GM18507 (cell line): ENCODE measurements at places on chromosomes 1 and 21.

GRCh38 chr1:44780583-44781121 lies 5.3 kb downstream of the RPS8 start:
- DNase-seq, result no peak

DNA sequence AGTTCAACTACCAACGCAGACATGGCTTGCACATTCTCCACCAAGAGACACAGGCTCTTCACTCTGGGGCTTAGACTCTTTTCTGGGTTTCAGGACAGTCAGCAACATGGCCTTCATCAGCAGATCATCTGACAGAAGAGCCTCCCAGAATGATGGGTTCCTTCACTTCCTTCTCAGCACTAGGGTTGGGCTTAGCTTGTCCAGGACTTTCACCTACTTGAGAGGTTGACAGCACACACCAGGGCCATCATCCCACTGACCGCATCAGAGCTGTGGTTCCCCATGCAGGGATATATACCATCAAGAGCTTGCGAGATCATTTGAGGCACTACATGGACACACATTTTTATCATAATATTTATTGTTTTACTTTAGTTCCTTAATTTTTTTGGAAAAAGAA lies 10.4 kb upstream of the NCF2 start:
- DNase-seq, result no peak

- DNase-seq, result peak; percentile 9
These were observed 51.0 kb downstream of the KIAA0319L start for GRCh38 chr1:35505911-35506798.

- no peak for DNase-seq
These were observed 9.5 kb downstream of the ZBTB7B start for GRCh38 chr1:155012026-155012546.

DNA sequence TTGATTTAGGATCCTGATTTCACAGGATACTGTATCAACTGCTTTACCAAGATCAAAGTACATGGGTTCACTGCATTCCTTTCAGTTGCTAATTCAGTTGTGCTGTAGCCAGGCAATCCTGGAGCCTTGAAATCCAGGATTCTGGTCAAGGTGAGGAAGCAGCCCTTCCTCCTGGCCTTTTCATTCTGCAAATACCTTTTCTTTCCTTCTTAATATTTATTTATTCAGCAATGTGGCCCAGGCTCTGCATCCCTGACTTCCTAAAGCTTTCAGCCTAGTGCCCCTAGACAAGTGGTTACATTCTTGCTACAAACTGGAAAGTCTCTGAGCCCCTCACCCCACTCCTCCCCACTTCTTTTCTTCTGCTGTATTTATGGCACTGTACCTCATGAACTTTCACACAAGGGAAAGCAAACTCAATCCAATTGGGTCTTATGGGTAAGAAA lies 16.2 kb downstream of the LRRC8D start:
- no peak for DNase-seq

- no peak for DNase-seq
These were observed 20.1 kb downstream of the COP1 start for GRCh38 chr1:176187001-176187400.

DNA sequence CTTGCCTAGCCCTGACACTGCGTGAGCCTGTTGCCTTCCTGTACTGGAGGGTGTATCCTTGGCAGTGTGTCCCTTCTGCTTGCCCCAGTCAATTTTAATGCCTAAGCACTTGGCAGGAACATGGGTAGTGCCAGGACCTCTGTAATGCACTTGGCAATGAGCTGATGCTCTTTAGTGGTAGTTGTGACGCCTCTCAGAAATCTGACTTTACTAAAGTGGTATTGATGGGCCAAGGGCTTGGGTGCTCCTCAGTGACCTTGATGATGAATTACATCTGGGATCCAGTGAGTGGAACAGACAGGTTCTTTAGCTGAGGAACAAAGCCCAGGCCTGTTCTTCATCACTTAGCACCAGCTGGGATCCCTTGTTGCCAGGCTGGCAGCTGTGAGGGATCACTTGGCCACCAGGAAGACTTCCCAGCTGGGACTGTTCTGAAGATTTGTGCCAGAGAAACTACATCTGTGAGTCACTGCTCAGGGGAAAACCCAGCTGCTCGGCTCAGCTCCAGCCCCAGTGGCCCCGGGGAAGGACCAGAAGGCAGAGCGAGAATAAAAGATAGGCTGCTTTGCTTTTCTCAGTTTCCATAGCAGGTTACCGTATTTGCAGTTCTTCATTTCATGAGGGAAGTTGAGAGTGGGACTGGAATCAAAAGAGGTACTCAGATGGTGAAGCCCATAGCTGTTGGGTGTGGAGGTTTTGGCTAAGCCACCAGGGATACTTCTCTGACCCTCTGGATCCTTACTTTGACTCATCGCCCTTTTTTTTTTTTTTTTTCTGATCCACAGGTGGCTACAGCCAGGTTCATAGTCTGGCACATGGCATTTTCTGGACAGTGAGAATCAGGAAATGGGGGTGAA lies 28.5 kb upstream of the KCNA2 start:
- DNase-seq, result peak; percentile 59
